ENCODE measurements at places on chromosomes 3 and 15.

DNA sequence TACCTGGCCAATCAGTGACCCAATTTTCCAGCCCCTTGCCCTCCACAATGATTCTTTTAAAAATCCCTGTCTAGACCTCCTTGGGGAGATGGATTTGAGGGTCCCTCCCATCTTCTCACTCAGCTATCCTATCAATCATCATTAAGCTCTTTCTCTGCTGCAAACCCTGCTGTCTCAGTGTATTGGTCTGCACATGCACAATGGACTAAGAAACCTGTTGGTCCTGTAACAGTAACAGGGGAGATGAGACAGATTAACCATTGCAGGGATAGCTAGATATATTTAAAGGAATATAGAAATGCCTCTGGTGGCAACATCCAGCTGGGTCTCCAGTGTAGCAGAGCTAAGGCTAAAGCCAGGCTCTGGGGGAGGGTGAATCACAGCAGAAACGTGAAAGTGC, 74.6 kb upstream of the CHRNA7 start:
- no peak for DNase-seq

DNA sequence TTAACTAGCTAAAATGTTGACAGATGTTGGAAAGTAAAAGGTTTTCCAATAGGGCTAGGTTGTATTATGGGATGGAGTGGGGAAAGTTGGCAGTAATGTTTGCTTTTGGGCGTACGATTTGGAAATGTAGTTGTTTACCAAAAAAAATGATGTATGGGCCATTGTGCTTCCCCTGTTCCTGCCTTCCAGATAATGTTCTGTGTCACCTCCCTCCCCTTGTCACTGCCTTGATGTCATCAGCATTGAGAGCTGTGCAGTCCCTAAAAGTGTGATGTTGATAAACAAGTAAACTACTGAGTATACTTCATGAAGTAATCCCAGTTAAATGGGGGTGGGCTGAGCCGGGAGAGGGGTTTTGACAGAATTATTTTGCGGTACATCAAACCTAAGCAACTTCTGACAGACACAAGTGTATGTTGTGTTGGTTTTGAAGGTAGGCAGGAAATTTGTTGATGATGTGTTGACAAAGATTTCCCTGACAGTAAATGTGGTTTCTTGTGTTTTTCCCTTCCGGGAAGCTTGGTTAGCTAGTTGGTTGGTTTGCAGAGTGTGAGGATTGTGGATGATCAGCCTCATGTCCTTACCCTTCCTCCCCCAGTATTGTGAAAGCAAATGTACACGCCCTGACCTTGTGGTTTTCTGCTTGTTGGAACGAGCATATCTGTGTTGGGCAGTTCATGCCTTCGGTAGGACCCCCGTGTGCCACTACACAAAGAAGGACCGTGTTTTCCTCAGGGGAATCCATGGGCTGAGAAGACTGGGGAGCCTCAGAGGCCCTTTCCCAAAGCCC, 87.3 kb downstream of the PGPEP1L start:
- DNase-seq: peak; percentile 16

DNA sequence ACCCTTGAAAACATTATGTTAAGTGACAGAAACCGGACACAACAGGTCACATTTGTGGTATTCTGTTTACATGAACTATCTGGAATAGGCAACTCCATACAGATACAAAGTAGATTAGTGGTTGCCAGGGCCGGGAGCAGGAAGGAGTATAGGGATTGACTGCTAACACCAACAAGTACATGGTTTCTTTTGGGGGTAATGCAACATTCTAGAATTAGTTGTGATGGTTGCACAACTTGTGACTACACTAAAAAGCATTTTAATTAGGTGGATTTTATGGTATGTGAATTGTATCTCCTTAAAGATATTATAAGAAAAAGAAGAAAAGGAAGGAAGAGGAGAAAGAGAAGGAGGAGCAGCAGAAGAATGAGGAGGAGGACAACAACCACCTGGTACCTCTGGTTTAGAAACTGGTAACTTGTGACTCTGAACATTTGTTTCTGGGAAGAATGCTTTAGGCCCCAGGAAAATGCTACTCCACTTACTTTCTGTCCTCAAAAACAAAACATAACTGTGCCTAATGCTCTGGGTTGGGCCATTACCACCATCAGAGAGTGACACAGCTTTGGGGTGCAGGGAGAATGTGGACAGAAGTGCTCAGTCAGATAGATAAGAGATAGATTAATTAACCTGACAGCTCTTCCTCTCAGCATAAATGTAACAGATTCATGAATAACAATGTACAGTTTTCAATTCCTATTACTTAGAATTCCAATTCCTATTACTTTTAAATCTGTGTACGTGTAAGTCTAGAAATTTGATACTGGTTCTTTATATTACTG, 20.3 kb downstream of the SETMAR start:
- DNase-seq: no peak

- DNase-seq: no peak
These were observed 33.7 kb downstream of the HGD start for GRCh38 chr3:120648290-120648689.

- DNase-seq: no peak
These were observed 1.2 kb downstream of the COL8A1 start for GRCh38 chr3:99639579-99639978.

- no peak for DNase-seq
These were observed 7.4 kb downstream of the IL12A start for GRCh38 chr3:159996018-159996417.

GRCh38 chr3:122099255-122099654, 44.1 kb downstream of the CD86 start:
- DNase-seq: no peak

- DNase-seq: no peak
These were observed 72.9 kb upstream of the SLC6A1 start for GRCh38 chr3:10919636-10920035.

DNA sequence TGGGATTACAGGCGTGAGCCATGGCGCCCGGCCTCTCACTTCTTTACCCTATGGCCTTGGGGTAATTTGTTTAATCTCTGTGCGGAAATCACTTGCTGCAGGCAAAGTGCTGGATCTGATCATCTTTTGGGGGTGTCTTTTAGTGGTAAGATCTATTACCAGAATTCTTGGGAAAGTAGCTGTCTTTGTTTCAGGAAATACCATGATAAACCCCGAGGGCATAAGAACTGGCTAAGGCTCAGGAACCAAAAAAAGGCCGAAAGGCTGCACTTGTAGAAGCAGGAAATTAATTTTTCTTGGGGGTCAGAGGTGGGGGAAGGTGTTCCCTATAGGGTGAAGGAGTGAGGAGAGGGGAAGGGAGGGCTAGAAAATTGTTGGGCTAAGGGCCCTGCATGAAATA, 22.7 kb upstream of the IGF2BP2 start:
- no peak for DNase-seq

DNA sequence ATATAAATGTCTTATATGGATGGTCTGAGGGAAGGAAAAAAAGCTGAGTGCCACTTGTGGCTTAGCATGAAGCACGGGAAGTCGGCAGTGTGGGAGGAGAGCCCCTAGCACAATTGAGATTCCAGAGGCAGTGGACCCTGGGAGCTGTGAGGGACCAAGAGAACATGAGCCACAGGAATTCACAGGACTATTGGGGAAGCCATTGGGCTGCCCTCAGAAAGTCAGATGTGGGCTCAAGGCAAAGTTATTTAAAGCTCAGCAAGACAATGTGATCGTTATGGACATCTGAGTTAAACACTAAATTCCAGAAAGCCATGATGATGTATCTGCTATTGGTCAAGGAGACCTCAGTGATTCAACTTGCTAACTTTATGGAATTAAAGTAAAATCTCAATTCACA, 380.8 kb upstream of the IL12A start:
- DNase-seq: no peak

GRCh38 chr3:154122552-154122911, 1.3 kb downstream of the ARHGEF26 start:
- no peak for DNase-seq

Data from hematopoietic multipotent progenitor cell treated with erythropoietin and hydrocortisone succinate and interleukin-3 and kit ligand, for 8 days (in vitro differentiated cells).